ENCODE measurements at places on chromosomes 16 and 17.
A peak's percentile ranks its signal among the peaks of the same experiment; 100 is the strongest.

DNA sequence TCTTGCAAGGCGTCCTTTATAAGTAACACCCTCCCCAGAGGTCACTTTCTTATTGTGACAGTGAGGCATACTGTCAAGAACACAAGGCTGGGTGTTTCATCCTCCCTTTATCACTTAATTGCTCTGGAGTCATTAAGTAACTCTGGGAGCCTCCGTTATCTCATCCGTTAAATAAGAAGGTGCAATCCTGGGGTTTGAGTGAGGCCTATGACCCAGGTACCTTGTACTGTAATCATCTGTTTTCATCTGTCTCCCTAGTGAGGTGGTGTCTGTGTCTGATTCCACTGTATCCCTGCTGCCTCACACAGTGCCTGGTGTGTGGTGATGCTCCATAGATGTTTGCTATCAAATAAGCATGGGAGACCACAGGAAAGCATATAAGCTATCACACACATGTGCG is 17.7 kb downstream of the TNS4 start:
- no peak for DNase-seq

DNA sequence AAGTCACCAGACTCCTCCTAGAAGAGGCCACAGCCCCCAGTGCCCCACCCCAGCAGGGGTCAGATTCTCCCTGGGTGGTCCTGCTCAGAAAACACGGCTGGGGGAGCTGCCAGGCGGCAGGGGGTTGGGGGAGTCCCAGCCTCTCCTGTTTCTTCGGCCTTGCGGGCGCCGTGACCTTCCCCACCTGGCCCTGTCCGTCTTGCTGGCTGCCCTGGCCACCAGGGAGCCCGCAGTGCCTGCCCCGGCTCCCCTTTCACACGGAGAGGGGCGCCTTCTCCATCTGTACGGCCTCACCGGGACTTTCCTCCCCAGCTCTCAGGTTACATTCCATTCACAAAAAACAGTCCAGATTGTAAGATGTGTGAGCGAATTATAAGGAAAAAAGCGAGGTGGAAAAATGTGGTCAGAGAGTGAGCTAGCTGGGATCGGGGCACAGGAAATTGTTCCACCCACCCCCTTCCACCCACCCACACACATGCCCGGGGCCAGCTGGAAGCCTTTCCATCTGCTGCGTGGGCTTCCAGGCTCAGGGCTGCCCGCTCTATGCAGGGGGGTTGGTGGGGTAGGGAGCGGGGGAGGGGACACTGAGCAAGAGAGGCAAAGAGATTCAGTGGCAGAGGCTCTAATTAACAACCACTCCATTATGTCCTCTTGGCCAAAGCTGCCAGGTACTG is 14.6 kb upstream of the CIBAR2 start:
- no peak for DNase-seq

- DNase-seq: no peak
These were observed 508.0 kb downstream of the WWOX start for GRCh38 chr16:78607465-78607864.

DNA sequence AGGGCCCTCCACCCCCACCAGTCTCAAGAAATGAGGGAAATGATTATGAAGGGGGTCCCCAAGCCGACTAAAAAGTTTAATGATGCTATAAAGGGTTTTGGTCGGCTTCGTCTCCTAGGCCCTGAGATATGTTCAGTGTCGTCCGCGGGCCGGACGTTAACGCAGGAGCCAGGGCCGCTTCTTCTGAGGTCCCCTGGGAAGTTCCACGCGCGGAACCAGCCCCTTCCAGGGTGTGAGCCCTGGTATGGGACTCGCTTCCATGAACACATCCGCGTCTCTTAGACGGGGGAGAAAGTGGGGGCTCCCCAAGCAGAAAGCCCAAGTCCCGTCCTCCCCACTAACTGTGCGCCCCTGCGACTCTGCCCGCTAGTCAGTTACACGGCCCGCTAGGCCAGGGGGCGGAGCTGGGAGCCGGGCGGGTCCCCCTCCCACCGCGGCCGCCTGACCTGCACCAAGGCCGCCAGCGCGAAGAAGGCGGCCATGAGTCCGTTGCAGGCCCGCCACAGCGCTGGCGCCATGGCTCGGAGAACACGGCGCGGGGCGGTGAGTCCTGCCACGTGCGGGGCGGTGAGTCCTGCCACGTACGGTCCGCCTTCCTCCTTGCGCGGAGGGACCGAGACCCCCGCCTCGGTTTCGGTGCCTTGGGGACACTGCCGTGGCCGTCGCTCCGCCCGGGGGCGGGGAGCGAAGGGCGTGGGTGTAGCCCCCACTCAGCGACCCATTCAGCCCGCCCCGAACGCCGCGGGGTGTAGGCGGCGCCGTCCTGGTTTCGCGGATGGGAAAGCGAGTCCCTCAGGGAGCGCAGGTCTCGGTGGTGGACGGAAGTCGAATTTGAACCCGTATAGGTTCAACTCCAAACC is at the start of gene TMEM220:
Gene TMEM220, minus strand, starts transcription at position 690 of the 860 bp plus-strand sequence. Its CDS starts 172 bp downstream, at position 518.
- DNase-seq: peak; percentile 15

DNA sequence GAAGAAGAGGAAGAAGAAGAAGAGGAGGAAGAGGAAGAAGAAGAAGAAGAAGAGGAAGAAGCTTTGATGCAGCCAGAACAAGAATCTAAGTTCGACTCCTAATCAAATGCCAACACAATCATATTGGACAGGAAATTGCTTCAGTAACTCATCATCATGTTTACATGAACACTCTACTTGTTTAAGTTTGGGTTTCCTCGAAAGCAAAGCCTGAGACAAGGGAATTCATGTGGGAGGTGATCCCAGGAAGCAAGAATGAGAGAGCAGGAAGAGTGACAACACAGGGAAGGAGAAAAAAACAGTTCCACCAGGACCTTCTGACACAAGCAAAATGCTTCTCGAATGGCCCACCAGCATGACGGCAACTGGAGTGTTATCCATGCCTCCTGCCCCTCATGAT is 279.0 kb downstream of the PMP22 start:
- DNase-seq: no peak

DNA sequence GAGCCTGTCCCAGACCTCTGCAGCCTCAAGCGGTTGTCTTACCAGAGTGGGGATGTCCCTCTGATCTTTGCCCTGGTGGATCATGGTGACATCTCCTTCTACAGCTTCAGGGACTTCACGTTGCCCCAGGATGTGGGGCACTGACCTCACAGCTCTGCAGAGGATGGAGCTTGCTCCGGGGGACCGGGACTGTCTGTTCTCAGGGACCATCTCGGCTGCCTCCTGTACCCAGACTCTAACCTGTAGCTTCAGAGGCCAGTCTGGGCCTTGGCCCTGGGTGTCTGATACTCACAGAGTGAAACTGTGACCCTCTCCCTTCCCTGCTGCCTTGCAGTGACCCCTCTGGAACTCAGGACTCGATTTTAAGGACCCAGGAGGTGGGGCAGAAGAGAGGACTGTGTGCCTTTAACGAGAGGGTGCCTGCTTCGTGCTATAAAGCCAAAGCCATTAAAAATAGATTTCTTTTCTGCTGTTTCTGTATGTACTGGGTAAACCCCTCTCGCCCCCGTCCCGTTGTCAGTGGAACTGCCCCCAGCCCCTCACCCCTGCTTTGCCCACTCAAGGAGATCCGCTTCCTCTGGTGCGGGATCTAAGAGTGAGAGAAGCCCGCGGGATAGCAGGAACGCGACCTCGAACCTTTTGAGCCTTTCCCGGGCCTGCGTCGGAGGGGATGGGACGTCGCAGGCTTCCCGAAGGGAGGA is 1.1 kb upstream of the LLGL2 start:
- no peak for DNase-seq

- DNase-seq: no peak
These were observed 16.5 kb upstream of the PHAF1 start for GRCh38 chr16:67093098-67093726.

DNA sequence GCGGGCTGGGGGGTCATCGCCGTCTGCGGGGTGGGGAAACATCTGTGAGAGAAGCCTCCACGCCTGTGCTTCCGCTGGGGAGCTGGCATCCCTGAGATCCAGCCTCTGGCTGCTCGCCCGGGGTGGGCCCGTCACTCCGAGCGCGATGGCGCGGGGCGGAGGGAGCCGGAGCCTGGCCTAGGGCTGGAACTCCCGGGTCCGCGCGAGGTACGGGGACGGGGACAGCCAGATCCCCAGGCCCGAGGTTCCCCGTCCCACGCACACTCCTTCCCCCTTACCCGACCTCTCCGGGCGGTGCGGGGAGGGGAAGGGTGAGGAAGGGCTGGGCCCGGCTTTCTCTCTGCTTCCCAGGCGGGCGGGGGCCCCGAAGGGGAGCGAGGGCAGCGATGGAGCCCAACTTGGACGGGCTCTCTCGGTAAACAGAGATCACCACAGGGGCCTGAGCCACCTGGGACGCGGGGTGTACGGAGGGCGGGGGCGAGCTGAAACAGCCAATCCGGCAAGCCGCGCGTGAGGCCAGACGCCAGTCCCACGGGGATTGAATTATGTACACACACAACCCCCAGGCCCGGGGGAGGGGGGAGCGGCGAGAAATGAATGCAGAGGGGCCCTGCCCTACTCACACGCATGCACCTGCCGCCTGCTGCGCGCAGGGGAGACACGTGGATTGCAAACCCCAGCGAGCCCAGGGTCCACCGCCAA is at the start of gene SLC16A11:
Gene SLC16A11, minus strand, starts transcription at position 596 of the 702 bp plus-strand sequence. Its CDS starts 579 bp downstream, at position 17.
- no peak for DNase-seq

- DNase-seq: no peak
These were observed 58.3 kb downstream of the RAI1 start for GRCh38 chr17:17739388-17740066.

- DNase-seq: no peak
These were observed 164.8 kb downstream of the CBLN1 start for GRCh38 chr16:49116873-49117272.

GRCh38 chr17:1769822-1770477 is 8.1 kb downstream of the SERPINF1 start:
- DNase-seq: no peak

DNA sequence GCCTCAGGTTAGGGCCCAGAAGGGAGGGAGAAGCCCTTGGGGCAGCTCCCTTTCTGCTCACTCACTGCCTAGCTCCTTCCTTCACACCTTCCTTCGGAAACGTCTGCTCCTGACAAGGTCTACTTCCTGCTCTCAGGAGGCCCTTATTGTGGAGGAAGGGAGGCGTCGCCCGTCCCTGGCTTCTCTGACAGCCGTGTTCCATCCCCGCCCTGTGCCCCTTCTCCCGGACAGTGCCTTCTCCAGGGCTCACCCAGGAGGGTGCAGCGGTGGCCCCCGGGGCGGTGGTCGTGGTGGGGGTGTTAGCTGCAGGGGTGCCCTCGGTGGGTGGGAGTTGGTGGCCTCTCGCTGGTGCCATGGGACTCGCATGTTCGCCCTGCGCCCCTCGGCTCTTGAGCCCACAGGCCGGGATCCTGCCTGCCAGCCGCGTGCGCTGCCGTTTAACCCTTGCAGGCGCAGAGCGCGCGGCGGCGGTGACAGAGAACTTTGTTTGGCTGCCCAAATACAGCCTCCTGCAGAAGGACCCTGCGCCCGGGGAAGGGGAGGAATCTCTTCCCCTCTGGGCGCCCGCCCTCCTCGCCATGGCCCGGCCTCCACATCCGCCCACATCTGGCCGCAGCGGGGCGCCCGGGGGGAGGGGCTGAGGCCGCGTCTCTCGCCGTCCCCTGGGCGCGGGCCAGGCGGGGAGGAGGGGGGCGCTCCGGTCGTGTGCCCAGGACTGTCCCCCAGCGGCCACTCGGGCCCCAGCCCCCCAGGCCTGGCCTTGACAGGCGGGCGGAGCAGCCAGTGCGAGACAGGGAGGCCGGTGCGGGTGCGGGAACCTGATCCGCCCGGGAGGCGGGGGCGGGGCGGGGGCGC is 231.9 kb downstream of the SEC14L1 start:
- DNase-seq: no peak

- no peak for DNase-seq
These were observed 11.8 kb downstream of the DLX4 start for GRCh38 chr17:49980703-49981197.

- no peak for DNase-seq
These were observed 59.9 kb downstream of the OR1D5 start for GRCh38 chr17:3003296-3004149.

- DNase-seq: no peak
These were observed 47.4 kb downstream of the TBX4 start for GRCh38 chr17:61499632-61500031.

DNA sequence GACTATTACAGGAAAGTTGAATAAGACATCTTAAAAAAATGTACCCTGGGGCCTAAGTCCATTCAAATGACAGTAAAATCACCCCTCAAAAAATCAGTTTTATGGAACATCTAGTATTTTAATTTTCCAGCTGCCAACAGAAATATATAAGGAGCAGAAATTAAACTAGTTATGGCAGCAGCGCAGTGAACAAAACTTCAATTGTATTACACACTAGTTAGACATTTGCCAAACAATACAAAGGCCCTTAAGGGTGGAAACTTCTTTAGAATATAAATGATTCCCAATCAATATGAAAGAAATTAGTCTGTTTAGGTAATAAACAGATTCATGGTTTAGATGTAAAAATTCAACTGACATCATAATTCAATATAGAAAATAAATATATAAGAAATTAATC is 18.1 kb upstream of the RFFL start:
- no peak for DNase-seq

- DNase-seq: no peak
These were observed 165.4 kb downstream of the COPRS start for GRCh38 chr17:31693433-31694220.

- DNase-seq: no peak
These were observed 18.7 kb downstream of the ZNF385C start for GRCh38 chr17:42079541-42079940.

- DNase-seq: no peak
These were observed 133.4 kb downstream of the TANC2 start for GRCh38 chr17:63099425-63099824.

GRCh38 chr16:73048292-73049080 is 558 bp upstream of the ZFHX3 start:
- no peak for DNase-seq

- no peak for DNase-seq
These were observed 8.4 kb downstream of the TXNL4B start for GRCh38 chr16:72085002-72085401.

DNA sequence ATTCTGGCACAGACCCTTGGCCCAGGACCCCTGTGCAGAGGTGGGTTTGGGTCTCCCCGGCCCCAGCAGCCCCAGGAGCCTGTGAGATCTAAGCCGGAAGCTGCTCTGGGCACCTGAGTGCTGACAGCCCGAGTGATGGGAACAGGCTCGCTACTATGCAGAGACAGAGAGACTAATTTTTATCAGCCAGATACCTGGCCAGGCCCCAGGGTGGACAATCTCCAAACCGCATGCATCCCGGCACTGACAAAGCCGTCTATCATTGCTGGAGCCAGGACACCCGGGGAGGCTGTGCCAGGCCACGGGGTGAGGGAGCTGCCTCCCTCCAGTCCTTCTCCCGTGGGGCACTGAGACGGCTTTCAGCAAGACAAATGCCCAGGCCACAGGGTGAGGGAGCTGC is 25.0 kb downstream of the CBFA2T3 start:
- no peak for DNase-seq
